ENCODE measurements at places on chromosomes 5 and 9.

DNA sequence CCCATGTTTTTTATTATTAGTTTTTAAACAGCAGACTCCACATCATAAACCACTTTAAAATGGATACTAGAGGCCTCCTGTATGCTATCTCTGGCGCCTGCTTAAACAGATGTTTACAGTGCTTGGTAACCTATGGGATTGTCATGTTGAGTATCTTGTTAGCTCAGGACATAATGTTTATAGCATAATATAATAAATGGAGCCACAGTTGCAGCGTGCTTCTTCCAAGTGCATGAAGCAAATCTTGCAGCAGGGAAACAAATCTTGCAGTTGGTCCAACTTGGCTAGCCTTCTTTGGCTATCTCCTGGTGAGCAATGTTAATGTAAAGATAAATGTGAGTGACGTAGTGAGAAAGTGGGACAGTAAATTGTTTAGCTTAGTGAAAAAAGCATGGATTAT, 2.8 kb downstream of the GHR start:
- DNase-seq, result no peak

DNA sequence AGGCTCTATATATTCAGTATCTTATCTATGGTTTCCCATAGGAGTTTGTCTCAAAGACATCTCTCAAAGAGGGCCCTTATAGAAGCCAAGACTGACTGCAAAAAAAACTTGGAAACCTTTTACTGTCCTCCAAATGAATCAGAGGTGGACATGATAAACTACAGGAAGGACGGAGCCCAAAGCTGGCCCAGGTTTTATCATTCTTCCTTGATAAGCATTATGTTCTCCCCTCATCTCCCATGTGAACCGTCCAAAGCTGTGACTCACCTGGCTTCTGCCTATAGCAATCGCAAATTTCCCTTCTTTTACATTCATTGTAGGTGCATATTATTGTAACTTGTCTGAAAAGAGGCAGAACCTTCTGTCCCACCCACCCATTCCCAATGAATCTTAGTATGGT, 35.0 kb upstream of the NIM1K start:
- DNase-seq, result no peak

- DNase-seq, result no peak
These were observed 109.3 kb upstream of the DHFR start for GRCh38 chr5:80763873-80764647.

DNA sequence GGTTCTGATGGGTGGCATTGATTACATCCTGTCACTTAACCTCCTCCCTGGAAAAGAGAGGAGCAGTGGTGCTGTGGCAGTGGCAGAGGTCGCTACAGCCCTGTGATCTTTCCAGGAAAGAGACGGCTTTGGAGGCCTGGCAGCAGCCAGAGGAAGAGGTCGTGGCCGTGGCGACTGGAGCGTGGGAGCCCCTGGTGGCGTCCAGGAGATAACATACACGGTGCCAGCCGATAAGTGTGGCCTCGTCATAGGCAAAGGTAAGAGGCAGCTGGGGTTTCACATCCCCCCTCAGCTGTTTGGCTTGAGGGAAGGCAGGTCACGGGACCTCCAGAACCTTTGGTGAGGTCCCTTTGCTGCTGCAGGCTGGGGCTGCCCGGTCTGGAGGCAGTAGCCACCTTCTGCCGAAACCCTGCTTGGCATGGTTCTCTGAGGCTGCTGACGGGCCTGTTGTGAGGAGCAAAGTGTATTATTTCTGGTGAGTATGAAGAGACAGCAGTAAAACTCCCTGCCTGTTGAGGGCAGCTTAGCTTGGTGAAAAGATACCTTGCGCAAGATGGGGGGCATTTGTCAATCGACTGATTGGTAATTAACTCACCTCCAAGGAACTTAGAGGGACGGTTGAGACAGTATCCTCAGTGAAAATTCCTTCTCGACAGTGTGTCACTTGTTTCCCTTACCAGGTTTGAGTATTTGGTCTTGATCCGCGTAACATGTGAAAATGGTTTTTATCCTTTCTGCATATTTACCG, 38.0 kb upstream of the PRDM12 start:
- DNase-seq, result no peak
